ENCODE measurements at places on chromosomes 3 and 15.

- DNase-seq, result no peak
Observed at GRCh38 chr15:87858651-87859050, 397.9 kb downstream of the NTRK3 start.

GRCh38 chr3:90015688-90016356 is 908.4 kb downstream of the EPHA3 start:
- DNase-seq, result peak; percentile 38

DNA sequence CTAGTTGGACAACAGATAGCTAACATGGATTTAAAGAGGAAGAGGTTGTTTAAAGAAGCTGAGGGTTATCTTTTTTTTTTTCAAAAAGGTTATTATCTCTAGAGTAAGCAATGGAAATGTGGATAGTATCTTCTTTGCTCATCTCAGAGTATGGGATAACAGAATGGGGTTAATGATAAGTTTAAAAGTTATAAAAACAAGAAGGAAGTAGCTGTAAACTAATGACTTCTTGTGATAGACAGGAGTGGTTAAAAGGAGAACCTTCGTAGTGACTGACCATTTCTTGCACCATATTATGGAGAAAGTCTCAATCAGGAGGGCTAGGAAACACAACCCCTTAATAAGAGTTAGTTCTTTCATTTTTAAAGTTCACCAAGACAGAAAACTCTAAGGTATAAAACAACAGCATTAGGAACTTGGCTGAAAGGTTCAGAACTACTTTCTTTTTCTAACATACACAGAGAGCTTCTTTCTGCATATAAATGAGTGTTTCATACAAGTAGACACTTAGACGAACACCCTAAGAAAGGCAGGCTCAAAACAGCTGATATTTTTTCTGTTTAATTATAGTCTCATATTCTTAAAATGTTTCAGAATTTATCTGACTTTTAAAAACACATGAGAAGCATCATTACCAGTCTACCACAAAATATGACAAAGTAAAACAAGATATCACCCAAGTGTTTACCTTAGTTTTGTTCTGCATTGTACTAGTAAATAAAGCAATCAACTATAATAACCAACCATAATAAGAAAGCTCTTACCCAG is 140.0 kb downstream of the MEIS2 start:
- no peak for DNase-seq

GRCh38 chr15:70045045-70045444 is 52.7 kb downstream of the TLE3 start:
- no peak for DNase-seq

GRCh38 chr15:23561914-23562313 is 3.6 kb upstream of the MKRN3 start:
- DNase-seq, result no peak

Data from AG04449 (cell line).